ENCODE measurements at places on chromosomes 12 and 14.
A peak's percentile ranks its signal among the peaks of the same experiment; 100 is the strongest.

DNA sequence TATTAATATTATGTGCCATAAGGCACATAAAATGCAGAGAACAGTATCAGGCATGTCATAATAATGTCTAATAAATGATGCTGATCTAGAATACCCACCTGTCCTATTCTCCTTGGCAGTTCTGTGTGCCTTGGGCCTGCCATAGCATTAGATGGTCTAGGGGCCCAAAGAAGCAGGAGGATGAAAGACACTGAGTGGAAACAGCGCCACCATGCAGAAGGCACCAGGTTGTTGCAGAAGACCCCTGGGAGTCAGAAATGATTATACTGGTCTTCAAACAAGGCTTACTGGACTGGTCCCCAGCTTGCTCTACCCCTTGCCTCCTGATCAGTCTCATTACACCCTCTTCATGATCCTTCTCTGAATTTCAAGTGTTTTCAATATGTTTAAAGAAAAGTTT lies 353.3 kb downstream of the GRIN2B start:
- no peak for DNase-seq

DNA sequence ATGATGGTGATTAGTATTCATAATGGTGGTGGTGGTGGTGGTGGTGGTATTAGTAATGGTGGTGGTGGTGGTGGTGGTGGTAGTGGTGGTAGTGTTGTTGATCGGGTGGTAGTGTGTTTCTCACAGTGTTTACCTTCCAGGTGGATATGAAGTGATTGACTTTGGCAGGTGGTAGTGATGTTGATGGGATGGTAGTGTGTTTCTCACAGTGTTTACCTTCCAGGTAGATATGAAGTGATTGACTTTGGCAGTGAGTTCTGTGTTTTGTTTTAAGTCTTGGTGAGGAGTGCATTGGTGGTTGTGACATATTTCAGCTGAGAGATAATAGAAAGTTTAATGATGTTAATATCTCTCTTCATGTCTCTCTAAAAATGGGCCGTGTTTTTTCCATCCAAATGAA lies 189.4 kb downstream of the TMTC2 start:
- no peak for DNase-seq

DNA sequence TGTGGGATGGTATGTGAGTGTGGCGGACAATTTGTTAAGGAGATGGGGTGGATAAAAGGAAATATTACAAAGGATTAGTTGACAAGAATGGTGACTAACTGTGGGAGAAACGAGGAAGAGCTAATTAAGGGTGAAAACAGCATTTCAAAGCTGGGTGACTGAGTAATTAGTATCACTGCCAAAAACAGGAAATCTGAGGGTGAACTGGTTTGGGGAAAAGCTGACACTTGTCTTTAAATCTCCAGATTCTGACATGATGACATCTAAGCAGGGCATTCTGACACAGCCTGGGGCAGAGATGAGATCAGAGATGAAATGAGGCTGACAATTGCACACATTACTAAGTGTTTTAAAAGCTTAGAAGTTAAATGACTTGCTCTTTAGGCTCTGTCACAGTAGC lies 42.4 kb upstream of the CCDC175 start:
- DNase-seq, result no peak

- DNase-seq, result no peak
Observed at GRCh38 chr14:91138511-91139359, 24.9 kb downstream of the DGLUCY start.

GRCh38 chr14:56112781-56113180 lies 5.4 kb upstream of the PELI2 start:
- no peak for DNase-seq

- DNase-seq, result no peak
Observed at GRCh38 chr12:127113945-127114344, 1153.0 kb upstream of the TMEM132C start.

- no peak for DNase-seq
Observed at GRCh38 chr14:52259434-52259833, 8.1 kb upstream of the PTGDR start.

- DNase-seq, result peak; percentile 83
Observed at GRCh38 chr12:38316391-38317129, at the start of gene ALG10B. TSS of gene ALG10B (plus strand) at chr12:38316774. CDS start at chr12:38316894, 120 bp downstream.

Data from stimulated activated CD8-positive, alpha-beta memory T cell treated with anti-CD3 and anti-CD28 coated beads, Interleukin-15, amount 100 ng/mL, for 48 hours (primary cell).